ENCODE measurements at places on chromosomes 4 and X.

DNA sequence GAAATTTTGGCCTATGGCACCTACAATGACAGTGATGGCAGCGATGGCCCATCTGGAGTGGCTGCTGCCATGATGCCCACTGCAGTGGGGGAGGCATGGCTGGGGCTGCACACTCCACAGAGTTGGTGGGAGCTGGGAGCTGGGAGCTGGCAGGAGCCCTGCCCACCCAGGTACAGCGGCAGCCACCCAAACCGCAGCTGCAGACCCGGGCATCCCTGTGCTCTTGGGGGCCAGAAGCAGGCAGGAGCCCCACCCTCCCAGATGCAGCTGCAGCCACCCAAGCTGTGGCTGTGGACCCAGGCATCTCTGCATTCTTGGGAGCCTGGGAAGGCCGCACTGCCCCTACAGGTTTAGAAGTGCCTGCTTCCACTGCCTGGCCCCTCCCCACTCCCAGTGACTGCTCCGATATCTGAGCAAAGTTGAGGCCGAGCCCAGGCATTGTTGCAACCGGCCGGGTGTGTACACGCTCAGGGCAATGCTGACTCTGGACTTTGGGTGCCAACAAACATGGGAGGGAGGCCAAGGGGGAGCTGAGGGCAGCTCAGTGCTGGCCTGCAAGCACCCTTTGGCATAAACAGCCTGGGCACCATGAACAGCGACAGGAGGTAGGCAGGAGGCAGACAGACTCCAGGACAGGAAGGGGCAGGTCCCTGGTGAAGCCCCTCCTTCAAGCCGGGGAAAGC is 82.8 kb downstream of the PPP4R3C start:
- no peak for DNase-seq

DNA sequence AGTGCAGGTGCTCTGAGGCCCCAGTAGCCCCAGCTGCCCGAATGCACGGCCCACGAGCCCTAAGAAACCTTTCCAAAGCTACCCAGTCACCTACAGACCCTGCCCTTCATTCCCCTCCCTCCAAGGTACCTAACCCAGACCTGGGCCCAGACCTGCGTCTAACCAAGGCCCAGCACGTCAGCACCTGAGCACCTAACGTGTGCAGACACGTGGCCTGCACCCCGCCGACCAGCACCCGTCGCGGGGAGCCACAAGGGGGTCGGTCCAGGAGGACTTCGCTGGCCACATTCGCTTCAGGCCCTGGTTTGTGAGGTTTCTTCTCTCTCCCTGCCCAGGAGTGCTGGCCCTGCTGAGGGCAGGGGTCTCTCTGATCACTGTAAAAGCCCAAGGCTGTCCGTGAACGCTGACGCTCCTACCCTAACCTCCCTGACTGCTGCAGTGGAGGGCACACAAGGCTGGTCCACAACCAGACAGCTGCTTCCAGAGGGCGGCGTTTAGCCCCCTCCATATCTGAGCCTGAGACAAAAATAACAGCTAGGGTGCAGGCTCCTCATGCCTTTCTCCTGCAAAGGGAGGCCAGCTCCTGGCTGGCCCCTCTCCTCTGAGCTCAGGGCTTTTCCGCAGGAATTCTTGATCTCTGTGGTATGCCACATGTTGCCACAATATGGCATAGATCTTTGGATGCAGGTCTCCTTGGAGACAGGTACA is 31.8 kb downstream of the WDR1 start:
- DNase-seq: no peak

- DNase-seq: no peak
Observed at GRCh38 chr4:37830640-37831039, 4.2 kb downstream of the PGM2 start.

GRCh38 chr4:88106205-88106604 is 52.2 kb downstream of the ABCG2 start:
- DNase-seq: no peak

DNA sequence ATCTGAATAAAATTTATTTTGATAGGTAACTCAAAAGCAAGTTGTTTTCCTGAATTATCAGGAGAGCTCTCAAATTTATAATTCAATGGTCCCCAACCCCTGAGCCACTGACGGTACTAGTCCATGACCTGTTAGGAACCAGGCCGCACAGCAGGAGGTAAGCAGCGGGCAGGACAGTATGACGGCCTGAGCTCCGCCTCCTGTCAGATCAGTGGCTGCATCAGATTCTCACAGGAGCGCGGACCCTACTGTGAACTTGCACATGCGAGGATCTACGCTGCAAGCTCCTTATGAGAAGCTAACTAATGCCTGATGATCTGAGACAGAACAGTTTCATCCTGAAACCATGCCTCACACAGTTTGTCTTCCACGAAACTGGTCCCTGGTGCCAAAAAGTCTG is 37.9 kb upstream of the SEC24B start:
- DNase-seq: no peak

DNA sequence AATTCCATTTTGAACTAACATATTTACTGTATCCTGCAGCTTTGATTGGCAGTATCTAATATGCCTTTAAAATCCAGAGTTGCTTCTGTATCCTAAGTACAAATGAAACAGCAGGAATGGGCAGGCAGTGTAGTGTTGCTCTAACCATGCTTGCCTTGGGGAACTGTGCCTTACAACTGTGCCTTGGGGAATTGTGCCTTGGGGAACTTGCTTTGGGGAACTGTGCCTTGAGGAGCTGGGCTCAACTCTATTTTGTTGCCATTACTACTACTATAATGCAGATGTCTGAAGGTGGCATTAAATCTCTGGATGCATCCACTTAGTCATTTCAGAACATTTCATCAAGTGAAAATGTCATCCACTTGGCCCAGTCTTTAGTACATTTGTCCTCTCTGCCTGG is 6.9 kb downstream of the CXCL3 start:
- no peak for DNase-seq

All from stimulated activated CD4-positive, alpha-beta T cell treated with anti-CD3 and anti-CD28 coated beads, Interleukin-1b, Interleukin-23, amount 100 ng/mL, for 1 hour (primary cell).